Activated gamma-delta T cell treated with anti-CD3 and anti-CD28 coated beads, Interleukin-2, amount 50 U/mL, for 16 hours (primary cell): ENCODE measurements at places on chromosomes 11 and 22.

DNA sequence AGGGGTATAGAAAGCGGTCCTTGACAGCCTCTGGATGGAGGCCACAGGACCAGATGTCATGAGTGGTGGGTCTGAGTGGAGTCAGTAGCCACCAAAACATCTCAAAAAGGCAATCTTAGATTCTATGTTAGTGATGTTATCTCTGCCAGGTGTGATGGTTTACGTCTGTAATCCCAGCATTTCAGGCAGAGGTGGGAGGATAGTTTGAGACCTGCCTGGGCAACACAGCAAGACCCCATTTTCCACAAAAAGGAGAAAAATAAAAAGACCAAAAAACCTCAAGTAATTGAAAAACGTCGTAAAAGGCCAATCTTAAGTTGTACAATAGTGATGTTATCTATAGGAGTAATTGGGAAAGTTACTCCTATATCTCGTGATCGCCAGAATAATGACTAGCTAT is 3.7 kb upstream of the MTCH2 start:
- no peak for DNase-seq

GRCh38 chr11:7666292-7666866 is 6.9 kb downstream of the CYB5R2 start:
- no peak for DNase-seq

DNA sequence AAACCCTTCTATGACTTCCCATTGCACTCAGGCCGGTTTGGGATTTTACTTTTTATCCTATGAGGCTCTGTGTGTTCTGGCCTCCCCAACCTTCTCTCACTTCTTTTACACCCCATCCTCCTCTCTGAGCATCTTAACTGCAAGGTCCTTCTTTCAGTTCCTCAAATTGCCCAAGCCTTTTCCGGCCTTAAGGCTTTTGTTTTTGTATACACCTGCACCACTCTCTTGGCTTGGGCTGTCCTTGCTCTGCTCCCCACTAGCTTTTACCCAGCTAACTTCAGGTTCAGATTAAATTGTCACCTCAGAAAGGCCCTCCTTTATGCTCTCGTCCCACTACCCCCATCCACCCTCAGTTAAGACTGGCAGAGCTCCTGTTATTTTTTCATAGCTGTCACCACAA is 55.5 kb downstream of the FAM83F start:
- no peak for DNase-seq

GRCh38 chr11:124440608-124441007 is 4.9 kb downstream of the OR8B8 start:
- no peak for DNase-seq

- no peak for DNase-seq
These were observed 3.1 kb downstream of the ALX4 start for GRCh38 chr11:44306918-44307244.

- no peak for DNase-seq
These were observed 85.2 kb upstream of the SCUBE2 start for GRCh38 chr11:9176550-9176949.

DNA sequence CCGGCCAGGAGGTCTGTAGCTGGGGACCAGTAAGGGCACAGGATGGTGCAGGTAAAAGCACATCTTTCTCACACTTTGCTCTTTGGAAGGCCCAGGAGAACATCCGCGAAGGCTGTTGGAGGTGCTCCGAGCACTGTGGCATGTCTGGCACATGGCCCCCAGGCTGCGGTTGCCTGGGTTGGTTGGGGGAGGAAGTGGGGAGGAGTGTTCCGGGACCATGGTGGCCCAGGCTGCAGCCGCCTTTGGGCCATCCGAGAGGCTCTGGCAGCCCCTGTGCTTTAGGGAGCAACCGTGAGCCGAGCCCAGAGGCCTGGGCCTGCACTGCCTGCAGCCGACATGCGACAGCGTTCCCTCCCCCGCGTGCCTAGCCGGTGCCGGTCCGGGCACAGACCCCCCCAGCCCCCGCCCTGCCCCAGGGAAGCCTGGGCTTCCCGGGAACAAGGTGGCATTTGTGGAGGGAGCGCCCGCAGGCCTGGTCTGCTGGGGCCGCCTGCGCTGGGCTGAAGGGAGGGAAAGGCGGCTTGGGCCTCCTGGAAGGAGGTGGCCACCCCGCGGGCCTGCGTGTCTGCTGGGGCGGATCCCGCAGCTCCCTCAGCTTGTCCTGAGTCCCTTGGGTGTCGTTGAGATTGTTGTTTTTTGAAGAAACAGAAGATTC is 57.9 kb downstream of the GRAMD4 start:
- no peak for DNase-seq

DNA sequence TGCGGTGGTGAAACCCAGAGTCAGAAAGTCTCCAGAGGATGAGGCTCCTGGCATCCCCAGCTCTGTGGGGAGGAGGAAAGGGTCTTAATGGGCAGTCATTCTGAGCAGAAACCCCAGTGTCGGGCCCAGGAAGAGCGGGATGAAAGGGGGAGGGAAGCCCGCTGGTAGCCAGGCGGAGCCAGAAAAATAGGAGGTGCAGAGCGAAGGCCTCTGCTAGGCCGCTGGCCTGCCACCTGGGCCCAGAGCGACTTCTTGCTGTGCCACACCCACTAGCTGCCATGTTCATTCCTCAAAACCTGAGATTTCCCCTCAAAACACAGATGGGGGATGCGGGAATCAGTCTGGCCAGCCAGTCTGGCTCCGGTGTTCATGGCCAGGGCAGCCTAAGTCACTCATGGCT is 650 bp upstream of the POU2AF3 start:
- no peak for DNase-seq

DNA sequence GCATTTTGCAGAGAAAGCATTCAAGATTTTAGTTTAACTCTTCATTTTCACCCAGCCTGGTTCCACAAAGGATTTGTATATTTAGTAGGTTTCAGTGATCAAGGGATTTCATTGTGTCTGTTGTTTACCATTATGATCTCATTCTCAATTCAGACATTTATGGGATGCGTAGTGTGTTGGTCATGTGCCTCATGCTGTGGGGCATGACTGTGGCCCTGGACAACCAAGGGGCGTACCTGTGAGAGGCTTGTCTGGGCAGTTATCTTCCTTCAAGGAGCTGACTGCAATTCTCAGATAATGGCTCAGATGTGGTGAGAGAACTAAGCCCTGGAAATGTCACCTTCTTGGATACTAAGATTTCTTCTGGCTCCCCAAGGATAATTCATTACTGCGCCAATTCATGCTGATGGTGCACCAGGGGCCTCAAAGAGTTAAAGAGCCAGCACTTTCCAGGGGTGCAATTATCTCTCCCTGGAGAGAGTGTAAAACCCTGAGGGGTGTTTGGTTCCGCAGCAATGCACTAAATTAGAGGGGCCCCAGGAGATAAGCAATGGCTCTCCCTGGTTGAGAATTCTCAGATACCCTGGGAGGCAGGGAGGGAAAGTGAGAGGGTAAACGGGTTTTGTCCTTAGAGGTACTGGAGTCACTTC is 32.2 kb downstream of the SLC6A5 start:
- no peak for DNase-seq

DNA sequence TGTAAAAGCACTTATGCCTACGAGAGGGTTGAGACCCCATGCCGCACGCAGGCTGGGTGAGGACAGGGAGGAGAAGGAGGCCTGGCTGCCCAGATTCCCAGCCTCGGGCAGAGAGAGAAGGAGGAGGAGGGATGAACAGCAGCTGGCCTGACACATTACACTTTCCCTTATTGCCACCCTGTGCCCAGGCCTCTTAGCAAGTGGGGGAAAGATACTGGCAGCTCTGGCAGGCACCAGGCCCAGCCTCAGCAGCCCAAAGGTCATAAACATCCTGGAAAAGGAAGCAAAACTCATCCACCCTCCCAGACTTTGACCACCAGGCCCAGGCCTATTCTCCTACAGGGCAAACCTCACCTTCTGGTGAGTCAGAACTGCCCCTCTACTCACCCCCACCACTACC is 4.7 kb downstream of the PLAAT3 start:
- no peak for DNase-seq

DNA sequence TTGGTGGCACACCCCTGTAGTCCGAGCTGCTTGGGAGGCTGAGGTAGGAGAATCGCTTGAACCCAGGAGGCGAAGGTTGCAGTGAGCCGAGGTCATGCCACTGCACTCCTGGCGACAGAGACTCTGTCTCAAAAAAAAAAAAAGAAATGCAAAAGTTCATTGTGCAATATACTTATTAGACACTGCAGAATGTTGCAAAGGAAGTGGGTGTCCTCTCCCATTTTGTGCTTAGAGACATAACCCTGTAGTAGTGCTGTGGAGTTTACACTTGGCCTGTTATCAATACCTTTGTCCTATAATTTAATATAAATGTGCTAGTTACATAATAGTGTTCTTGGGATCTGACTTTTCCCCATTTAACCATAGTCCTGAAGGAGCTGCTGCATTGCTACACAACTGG is 9.4 kb downstream of the BCL2L13 start:
- no peak for DNase-seq

DNA sequence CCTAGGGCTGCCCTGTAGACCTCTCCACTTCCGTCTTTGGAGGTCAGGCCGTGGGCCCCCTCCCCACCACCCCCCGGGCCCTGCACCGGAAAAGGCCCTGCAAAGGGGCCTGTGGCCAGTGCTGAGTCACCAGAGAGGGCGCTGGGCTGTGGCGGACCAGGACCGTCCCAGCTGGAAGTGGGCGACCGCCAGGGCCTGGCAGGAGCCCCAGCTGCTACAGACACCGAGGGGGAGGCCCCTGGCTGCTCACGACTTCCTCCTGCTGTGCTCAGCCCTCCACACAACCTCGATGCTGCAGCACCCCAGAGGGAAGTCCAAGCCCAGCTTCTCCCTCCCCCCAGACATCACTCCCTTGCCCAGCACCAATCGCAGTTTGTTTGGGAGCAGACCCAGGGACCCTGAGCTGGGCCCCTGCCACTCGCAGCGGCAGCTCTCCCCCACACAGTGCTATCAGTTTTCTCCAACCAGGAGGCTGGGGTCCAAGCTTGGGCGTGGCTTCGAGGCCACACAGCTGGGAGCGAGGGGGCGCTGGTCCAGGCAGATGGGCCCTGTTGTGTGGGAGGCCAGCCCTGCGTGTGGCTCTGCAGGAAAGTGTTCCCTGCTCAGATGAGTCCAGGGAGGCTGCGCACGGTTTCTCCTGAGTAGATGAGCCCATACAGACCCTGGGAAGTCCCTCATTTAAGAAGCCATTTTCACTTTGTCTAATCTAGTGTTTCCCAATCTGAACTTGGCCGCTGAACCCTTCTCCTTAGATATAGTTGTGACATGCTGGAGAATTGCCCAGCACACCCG is 5.6 kb upstream of the SH3BP1 start:
- no peak for DNase-seq

DNA sequence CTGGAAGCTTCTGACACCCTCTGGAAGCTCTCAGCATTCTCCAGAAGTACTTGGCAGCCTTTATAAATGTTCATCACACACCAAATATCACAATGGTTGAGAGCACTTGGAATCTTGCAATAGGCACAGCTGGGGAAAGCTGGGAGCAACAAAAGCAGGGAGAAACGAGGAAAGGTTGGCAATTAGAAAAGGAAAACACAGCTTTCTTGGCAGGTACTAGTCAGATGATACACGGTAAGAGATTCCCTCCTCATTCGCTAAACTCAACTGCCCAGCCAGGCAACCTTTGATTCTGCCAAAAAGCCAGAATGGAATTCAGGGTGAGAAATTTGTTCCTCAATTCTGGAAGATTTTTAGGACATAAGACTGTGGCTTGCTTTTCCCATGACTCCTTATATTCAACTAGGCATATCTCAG is 576.9 kb upstream of the ANO5 start:
- no peak for DNase-seq
